ENCODE measurements at places on chromosomes 7 and 10.

DNA sequence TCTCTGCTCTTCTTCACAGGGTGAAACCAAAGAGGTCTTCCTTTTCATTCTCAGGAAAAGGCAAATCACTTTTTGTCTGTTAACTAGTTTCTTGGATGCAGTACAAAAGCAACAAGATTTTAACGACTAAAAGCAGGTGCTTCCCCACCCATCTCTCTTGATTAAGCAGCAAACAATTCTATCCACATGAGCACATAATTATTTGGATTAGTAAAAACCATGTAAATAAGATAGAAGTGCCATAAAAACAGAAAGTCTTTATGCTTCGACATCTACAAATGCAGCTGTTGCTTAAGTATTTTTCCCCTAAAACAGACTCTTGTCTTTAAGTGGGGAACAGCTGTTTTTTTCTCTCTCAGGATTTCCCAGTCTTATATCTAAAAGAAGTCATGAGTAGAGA lies 37.4 kb downstream of the USP54 start:
- DNase-seq: no peak

DNA sequence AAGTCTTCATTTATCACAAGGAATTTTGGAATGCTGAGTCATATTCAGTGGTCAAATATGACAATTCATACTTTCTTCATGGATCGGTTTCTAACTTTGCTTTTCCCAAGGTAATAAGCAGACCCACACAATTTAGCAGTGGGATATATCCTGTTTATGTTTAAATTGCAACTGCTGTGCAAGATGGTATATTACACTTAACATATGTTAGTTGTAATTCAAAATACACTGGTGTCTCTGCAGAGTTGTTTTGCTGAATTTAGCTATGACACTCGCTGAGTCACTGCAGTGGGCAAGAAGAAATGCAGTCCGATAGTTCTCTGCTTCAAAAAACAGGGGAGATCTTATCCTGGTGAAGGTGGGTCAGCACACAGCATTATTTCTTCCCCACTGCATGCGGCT lies 194.8 kb upstream of the PTN start:
- peak; percentile 9 for DNase-seq

- no peak for DNase-seq
These were observed 318.2 kb downstream of the EXOC4 start for GRCh38 chr7:133571076-133571475.

DNA sequence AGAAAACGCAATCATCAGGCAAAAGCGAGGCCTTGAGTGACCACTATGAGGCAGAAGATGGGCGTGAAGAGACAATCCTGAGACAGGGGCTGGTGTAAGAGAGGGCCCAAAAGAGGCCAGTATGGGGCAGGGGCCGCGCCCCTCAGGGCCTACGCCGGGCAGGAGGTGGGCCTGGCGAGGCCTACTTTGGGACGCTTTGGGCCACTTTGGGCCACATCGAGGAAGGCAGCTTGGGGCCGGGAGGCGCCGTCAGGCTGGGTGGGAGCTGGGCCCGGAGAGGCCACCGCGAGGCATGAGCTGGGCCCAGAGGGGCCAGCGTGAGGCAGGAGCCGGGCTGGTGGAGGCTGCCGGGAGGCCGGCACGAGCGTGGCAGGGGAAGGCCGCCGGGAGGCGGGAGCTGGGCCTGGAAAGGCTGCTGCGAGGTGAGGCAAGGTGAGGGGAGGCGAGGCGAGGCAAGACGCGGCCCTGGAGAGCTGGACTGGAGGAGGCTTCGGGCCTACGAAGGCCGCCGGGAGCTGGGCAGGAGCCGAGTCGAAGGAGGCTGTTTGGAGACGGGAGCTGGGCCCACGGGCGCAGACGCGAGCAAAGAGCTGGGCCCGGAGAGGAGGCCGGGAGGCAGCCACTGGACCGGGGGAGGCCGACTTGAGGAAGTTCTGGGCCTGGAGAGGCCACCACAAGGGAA lies 171.3 kb downstream of the TPST1 start:
- no peak for DNase-seq

GRCh38 chr10:78419481-78420265 lies 386.0 kb downstream of the RPS24 start:
- DNase-seq: no peak

DNA sequence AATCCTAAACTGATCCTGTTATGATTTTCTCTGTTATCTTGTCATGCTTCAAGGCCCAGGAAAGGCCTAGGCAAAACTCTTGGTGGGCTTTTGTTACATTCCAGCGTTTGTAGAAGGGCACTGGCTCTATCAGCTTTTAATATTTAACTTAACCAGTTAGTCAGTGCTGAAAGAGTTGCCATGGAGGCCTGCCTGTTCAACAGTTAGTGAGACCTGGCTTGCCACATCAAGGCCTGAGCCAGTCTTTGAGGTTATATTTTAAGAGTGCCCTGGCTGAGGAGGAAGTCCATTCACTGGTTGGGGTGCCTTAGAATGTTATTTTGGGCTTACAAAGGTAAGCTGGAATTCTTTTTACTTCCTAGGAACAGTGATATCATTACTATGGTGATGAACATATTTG lies 144.1 kb upstream of the NRG3 start:
- no peak for DNase-seq

- no peak for DNase-seq
These were observed 668 bp downstream of the GPR37 start for GRCh38 chr7:124764847-124765400.

DNA sequence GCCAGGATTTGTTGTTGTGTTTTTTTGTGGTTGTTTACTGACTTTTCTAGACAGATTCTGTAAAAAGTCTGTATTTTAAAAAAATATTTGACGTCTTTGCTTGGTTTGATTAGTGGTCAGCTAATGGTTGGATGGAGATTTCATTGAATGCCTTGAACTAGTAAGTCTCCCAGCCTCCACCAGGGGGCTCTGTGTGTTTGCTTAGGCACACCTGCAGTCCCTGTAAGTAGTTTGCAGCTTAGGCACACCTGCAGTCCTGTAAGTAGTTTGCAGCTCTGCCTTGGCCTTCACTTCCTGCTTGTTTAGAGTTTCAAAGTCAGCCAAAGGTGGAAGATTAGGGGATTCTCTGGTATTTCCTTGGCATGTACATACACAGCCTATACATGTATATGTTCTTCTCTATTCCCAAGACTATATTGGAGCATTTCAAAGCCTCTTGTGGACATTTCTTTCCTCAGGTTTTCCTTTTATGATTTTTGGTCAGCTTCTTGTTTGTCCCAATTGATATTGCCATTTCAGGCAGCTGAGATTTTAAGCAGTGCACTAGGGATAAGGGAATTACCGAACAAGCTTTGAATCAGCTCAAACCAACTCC lies 101.6 kb downstream of the CCSER2 start:
- peak; percentile 63 for DNase-seq

- peak; percentile 22 for DNase-seq
These were observed 348.8 kb downstream of the RNLS start for GRCh38 chr10:88234297-88234696.

- no peak for DNase-seq
These were observed 16.2 kb upstream of the BRAF start for GRCh38 chr7:140940898-140941297.

GRCh38 chr7:121180436-121181063 lies 148.2 kb upstream of the WNT16 start:
- no peak for DNase-seq

- no peak for DNase-seq
These were observed 37.2 kb downstream of the EXOC4 start for GRCh38 chr7:133290041-133290440.

- no peak for DNase-seq
These were observed 420.4 kb upstream of the ZMIZ1 start for GRCh38 chr10:78648256-78648860.

- no peak for DNase-seq
These were observed 116.8 kb downstream of the CPED1 start for GRCh38 chr7:121105262-121105661.

DNA sequence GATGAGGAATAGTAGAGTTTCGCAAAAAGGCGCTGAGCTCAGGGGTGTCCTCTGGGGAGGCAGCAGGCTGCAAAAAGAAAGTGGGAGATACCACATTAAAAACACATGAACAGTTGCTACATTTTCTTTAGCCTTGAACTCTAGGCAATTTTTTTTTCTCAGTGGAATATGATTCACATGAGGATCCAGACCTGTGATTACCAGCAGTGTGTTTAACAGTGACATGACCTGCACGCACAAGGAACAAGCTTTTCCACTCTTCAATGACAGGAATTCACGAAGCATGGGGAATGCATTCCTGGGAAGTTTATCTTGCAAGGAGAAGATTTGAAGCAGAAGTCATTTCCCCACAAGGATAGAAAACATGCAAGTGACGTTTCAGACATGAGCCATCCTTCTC lies 161.6 kb downstream of the ITGA8 start:
- no peak for DNase-seq

- DNase-seq: no peak
These were observed 6.0 kb upstream of the CFAP46 start for GRCh38 chr10:132948351-132948750.

DNA sequence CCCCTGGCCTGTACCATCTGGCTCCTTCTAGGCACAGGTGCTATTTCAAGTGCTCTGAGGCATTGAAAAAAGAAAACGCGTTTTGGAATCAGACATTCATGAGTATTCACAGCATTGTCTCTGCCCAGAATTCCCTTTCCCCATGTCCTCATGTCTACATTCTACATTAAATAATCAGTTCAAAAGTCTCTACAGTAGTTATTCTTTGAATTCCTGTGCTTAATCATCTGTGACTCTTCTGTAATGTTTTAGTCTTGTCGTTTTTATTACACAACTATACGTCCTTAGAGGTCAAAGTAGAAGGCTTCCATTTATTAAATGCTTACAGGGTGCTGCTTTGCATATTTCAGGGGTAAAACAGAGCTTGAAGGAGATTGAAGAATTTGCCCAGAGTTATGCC lies 95.7 kb downstream of the BICC1 start:
- no peak for DNase-seq

DNA sequence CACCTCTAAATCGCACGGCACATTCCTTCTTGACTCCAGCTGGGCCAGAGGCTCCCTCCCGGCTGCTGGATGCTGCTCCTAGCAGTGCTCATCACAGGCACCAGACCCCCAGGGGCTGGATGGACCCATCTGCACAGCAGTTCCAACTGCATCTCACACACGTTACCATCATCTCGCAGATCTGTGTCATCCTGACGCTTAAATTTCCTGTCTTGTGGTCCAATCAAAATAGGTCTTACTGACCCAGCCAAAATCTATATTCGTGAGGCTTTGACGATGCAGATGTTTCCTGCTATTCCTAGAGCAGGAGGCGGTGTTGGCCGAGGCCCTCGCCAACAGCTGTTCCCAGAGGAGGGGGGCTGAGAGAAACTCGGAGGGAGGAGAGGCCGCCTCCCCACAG lies 108.0 kb downstream of the MKI67 start:
- DNase-seq: no peak

- DNase-seq: peak; percentile 8
These were observed at the start of gene AKR1C8 for GRCh38 chr10:5184987-5185775. TSS of gene AKR1C8 (minus strand) at chr10:5185150. CDS start at chr10:5185104, 46 bp downstream.

DNA sequence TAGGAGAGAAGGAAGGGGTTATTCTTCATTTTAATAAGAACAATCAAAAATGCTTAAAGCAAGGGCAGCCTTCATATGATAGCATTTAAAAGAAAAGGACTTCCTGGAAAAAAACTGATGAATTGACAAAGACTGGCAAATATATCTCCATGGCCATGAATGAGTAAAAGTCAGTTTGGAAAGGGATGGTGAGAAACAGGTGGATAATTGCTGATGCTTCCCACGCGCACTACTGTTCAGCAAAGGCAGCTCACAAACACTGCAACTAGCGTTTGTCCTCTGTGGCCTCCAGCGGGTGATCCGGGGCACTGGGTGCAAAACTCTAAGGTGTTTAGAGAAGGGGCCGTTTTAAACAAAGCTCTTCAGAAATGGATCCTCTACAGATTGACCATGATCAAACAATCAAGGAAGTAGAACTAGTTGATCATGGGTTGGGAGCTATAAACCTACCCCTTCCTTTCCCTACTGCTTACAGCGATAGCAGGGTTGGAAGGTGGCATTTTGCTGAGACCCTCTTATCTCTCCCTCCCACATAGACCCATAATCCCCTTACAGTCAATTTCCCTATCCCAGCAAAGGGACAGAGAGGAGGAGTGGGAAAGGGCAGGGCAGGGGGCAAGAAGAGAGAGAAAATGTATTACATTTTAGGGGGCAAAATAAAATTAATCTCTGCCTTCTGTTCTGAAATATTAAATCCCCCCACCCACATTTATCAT lies 53.8 kb downstream of the SMURF1 start:
- peak; percentile 47 for DNase-seq

GRCh38 chr7:134890246-134891240 lies 95.8 kb upstream of the AGBL3 start:
- DNase-seq: peak; percentile 71

DNA sequence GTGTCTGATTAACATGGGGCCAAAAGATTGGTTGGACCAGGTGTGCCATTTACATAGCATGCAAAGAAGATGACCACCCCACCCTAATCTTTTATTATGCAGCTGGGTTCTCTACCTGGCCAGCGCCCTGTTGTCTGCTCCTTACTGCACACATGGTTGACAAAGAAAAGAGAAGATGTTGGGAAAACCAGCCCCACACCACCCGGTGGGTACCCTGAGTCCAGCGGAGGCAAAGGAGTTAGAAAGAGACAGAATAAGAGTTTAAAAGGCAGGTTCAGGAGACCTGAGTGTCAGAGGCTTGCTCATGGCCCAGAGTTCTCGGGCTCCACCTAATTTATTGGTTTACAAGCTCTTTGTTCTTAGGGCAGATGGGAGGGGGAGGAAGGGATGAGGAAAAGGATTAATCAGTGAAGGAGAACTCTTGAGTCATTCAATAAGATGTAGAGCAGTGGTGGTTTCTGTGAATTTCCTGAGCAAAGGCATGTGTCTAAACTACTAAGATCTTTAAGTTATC lies 24.1 kb upstream of the ABCA13 start:
- no peak for DNase-seq

DNA sequence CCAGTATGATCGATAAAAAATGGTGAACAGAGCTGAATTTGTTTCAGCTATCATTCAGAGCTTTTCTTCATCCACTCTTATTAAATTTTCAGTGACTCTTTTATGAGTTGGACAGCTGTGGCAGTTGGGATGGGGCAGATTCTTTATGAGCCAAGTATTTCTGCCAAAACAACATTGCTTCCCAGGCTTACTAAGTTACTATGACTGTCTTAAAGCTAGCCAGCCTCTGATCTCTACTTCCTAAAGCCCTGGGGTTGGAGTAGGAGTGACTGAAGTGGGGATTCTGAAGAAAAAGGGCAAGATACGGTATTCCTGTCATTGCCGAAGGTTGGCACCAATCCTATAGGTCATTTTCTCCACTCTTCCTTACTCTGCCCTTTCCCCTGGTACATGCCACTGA lies 12.7 kb downstream of the RPP30 start:
- DNase-seq: peak; percentile 6

GRCh38 chr10:14587540-14588083 lies 187.1 kb downstream of the FAM107B start:
- no peak for DNase-seq

- no peak for DNase-seq
These were observed 617.9 kb upstream of the MKI67 start for GRCh38 chr10:128744092-128744491.

GRCh38 chr7:110921595-110922151 lies 169.3 kb upstream of the LRRN3 start:
- DNase-seq: no peak

DNA sequence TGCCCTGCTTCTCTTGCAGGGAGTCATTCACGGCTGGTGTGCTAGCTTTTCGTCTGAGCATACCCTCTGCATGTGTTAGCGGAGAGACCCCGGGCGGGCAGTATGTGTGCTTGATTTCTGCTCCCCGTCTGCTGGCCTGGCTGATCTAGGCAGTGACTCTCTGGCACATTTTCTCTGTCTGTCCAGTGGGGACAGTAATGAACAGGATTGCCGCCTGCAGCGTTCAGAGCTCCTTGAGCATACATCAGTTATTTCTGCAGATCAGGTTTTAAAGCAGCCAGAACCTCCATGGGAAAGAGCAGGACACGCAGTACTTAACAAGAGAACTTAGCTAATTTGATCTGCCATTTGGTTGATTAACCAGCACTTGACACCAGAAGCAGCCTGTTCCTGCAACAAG lies 242.5 kb downstream of the CELF2 start:
- peak; percentile 35 for DNase-seq

Measured in Ammon's horn (tissue), 1 donor.